ENCODE measurements at places on chromosomes 5 and 9.

DNA sequence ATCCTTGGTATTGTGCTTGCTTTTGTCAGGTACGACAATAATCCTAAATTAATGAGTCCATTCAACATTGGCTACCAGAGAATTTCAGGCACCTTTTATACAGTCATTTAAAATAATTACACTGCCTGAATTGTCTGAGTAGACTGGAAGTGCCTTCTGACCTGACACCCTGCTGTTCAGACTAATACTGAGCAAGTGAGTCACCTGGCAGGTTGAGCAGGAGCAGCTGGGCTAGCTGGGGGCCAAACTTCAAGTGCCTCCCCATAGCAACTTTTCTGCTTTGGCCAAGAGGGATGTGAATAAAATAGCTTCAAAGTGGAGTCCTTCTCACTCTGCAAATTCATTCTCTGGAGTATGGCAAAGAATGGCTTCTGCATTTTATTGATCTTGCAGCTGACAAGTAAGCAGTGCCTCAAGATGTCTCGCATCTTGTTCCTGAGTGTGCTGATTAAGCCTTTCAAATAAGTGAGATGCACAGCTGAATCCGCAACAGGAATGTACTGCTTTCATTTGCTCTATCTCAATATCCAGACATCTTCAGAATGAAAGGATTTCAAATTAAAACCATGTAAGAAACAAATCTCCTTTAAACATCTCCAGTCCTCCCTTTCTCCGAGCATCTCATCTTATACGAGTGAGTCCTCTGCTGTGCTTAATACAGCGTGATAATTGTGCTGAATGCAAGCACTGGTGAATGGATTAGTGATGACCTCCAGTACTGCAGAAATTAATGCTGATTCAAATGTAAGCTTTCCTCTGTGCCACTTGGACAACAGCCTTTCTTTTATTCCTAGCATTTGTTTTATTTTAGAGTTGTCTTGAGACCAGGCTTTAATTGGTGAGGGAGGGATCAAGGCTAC, 271.2 kb downstream of the EDIL3 start:
- no peak for DNase-seq

DNA sequence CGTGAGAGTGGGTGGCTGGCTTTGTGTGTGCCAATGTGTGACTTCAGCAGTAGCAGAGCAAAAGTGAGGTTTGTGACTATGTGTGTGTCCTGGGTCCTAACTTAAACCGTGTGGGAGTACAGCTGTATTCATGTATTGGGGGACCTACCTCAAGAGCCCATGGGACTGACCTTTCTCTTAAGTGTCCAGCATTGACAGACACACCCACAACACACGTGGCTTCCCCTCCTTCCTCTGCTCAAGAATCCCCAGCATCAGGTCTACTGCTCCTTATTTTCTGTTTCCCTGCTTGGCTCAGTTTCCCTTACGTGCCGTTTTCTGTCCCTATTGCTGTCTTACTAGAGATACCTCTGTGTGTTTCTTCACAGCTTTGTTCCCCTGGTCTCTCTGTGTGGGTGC, 616 bp downstream of the IL11RA start:
- no peak for DNase-seq

DNA sequence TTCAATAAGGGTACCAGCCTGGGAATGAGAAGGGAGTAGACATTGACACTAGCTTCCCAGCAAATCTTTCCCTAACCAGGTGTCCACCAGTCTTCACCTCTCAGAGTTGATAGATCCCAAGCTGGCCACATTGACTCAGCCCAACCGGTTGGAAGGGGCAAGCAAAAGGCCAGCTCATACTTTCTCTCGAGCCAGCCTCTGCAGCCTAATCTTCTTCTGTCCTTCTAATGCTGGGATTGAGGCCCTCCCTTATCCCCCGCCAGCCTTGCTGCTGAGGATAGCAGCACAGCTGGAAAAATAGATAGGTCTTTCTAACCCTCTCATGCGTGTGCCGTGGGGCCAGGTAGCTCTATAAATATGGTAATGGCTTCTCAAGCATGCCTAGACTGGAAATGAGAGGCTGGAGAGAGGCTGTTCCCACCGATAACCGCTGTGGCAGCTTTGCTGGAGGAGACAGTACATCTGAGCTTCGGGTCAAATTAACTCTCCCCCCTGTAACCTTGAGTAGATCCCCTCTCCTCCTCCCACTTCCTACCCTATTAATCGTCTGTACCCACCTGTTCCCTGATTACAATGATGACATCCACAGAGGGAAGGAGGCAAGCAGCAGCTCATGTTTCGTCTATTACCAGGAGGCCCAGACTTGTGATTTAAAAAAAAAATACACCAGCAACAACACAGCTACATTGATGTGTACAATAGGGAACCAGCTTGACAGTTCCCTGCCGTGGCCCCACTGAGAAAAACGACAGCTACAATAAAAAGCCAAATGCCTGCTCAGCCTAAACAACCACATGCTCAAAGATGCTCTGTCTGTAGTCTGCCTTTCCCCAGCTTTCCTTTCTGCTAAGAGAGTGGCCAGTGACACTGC, 219.9 kb upstream of the BRINP1 start:
- DNase-seq: no peak

DNA sequence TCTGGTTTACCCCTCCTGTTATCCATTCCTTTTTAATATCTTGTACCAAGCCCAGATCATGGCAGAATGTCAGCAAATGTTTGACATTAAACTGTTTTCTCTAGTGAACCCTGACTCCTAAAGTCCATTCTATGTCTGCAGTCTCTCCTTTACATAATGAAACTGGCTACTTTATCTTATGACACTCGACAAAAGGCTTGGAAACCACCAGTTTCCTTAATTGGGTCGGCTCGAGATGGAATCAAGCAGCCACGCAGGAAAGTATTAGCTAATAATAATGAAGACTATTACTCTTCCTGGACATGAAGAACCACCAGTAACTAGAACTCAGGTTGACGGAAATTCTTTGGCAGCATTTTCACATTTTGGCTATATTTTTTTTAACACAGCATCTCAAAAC, 17.5 kb downstream of the DAP start:
- DNase-seq: no peak

- no peak for DNase-seq
Measured at GRCh38 chr9:86809759-86810367, 137.4 kb downstream of the GAS1 start.

- no peak for DNase-seq
Measured at GRCh38 chr5:97119007-97119390, 23.4 kb downstream of the LIX1 start.

GRCh38 chr5:120873083-120873482, 409.0 kb downstream of the PRR16 start:
- DNase-seq: no peak

DNA sequence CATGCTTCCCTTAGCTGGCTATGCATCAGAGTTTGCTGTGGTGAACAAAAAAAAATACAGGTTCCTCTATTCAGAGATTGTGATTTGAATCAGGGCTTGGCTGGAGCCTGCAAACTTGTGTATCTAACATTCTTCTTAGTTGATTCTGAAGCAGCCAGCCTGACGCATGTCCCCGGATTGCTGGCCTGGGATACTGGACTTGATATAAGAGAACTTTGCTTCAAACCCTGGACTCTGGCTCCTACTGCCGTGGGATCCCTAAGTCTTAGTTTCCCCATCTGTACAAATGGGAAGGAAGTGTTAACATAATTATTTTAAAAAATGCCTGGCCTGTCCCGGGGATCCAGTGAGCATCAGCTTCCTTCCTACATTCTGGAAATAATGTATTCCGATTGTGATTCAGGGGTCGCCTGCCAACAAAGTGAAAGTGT, 292.8 kb downstream of the ARHGEF28 start:
- DNase-seq: no peak

- no peak for DNase-seq
Measured at GRCh38 chr9:20545023-20545622, 77.2 kb downstream of the MLLT3 start.

DNA sequence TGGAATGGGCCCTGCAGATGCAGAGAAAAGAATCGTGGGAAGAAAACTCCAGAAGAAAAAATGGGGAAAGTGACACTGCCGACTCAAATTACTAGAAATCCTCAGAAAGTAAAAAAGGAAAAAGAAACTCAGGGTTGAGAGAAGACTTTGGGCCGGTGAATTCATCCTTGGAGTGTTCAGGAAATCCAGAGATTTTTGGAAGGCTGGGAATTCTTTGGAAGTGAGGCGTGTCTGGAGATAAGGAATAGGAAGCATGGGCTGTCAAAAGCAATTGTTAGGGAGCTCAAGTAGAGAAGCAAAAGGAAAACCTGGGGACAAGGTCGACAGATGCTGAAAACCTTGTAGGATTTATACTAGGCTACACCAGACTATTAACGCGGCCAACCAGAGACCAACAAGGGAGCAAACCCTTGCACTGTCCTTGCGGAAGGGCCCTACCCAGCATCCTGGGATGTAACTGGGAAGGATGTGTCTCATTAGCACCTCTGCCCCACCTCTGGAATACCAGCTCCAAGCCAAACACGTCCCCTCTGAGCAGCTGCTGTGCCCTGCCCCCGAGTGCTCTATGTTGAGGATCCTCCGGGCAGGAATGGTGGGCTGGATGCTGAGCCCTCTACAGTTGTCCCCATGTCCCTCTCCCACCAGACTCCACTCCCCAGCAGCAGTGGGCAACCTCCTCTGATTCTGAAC, 11.6 kb downstream of the DAB2IP start:
- no peak for DNase-seq

DNA sequence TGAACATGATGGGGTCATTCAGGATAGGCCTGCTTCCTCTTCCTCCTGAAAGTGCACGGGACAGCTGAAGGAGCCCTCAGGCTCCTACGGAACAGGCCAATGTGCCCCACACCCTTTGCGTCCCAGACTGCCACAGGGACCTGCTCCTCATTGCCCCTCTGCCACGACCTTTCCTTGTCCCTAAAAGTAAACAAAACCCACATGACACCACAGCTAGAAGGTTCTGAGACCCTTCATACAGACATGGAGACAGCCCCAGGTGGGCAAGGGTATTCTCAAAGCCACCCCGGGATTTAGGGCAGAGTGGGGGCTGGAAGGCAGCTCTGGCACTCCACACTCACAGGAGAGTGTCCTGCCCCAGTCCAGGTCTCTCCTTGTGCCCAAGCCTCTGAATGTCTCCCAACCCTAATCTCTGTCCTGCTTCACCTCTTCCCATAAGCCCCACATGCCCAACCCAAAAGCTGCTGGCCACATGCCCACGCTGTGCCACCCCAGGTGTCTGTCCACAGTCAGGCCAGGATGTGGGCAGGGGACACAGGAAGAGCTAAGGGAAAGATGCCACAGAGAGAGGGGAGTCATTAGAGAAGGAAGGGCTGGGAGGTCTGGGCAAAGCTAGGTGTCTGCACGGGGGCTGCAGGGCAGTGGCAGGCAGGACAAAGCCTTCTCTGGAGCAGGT, 800 bp downstream of the AMBP start:
- DNase-seq: no peak

DNA sequence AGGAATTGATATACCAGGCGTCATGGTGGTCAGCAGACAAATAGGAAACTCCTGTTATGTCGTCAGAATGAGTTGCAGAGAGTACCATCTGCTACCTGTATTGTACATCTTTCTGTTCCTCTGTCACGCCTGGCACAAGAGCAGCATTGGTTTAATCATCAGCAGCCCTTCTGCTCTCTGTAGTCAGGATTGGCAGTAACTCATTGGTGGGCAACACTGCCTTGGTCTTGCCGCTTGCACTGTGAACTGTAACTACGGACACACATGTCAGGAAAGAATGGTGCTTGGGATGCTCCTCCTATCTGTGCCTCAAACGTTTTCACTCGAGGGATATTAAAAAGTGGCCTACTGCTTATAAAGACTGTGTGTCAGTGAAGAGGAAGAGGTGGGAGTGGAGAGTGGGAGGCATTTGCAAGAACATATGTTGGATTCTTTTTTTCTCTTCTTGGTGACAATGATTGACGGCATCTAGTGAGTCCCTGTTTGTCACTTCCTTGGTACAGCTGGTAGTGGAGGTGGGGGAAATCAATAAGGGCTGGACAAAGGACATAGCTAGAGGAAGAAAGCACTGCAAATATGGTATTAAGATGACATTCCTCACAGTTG, 76.6 kb downstream of the F2RL2 start:
- DNase-seq: no peak

- DNase-seq: no peak
Measured at GRCh38 chr9:85173967-85174366, 504.4 kb downstream of the NTRK2 start.

DNA sequence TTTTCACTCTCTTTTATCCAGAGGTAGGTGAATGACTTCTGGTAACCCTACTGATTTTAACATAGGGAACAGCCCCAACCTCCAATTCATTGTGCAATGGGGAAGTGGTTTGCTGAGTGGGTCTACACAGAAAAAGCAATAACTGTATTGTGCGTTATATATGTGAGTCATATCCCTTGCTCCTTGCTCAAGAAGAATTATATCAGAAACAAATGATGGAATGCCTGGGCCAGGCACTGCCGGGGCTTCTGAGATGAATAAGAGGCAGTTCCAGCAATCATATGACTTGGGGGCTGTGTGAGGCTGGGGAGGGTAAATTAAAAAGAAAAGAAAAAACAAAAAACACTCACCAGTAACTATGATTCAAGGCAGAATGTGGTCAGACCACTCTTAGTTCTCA, 79.2 kb upstream of the ABCA1 start:
- DNase-seq: peak; percentile 69

- DNase-seq: no peak
Measured at GRCh38 chr9:116471093-116471906, 215.8 kb upstream of the TRIM32 start.

DNA sequence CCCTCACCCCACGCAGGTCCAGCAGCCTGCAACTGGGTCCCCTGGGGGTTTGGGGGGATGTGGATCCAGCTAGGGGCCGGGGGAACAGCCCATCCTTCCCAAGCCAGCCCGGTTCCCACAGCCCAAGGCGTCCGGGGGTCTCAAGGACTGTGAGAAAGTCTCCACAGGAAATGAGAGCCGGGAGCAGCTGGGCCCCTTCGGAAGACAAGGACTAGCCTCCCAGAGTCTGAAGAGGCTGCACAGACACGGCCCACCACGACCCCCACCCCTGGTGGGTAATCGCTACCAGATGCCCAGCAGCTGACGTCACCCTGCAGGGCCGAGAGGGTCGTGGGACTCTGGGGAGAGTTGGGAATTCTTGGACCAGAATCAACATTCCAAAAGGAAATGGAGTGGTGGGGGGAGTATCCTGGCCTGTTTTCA, 10.5 kb downstream of the SH2D3C start:
- DNase-seq: no peak

DNA sequence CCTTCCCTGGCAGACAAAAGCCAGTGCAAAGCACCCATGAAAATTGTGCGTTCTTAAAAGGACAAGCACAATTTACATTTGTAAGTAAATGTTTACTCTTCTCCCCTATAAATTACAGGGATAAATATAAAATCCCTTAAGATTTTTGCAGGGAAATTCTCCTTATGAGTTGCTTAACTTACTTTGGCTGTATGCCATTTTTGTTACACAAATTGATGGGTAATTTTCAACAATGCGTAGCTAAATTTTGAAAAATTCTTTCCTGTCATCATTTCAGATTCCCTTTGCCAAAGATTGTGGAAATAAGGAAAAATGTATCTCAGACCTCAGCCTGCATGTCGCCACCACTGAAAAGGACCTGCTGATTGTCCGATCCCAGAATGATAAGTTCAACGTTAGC, 64.2 kb upstream of the ITGA2 start:
- DNase-seq: no peak

- DNase-seq: no peak
Measured at GRCh38 chr9:137316012-137316981, 14.2 kb upstream of the NRARP start.

All from GM04504 (cell line).